ENCODE measurements at places on chromosomes 16 and 17.

GRCh38 chr17:30236766-30237165 is 1.3 kb upstream of the SLC6A4 start:
- DNase-seq = no peak

DNA sequence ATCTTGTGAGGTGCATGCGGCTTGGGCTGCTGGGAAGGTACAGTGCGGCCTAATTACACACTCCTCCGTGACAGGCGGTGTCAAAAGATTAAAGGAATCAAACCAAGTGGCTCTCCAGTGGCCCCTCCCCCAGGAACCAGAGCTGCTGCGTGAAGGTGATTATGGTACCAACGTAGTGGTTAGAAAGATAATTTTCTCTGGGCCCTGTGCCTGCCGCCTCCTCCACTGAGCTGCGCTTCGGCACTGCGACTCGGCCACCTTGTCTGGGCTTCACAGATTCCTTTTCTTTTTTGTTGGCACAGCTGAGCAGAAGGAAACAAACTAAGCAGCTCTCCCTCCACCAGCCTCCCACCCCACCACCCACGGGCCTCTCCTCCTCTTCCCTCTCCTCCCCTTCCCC is 113.2 kb upstream of the SDK2 start:
- no peak for DNase-seq

- no peak for DNase-seq
Measured at GRCh38 chr17:17034026-17034425, 8.2 kb upstream of the MPRIP start.

GRCh38 chr16:9072806-9073341 is 18.6 kb upstream of the HAPSTR1 start:
- peak; percentile 5 for DNase-seq

DNA sequence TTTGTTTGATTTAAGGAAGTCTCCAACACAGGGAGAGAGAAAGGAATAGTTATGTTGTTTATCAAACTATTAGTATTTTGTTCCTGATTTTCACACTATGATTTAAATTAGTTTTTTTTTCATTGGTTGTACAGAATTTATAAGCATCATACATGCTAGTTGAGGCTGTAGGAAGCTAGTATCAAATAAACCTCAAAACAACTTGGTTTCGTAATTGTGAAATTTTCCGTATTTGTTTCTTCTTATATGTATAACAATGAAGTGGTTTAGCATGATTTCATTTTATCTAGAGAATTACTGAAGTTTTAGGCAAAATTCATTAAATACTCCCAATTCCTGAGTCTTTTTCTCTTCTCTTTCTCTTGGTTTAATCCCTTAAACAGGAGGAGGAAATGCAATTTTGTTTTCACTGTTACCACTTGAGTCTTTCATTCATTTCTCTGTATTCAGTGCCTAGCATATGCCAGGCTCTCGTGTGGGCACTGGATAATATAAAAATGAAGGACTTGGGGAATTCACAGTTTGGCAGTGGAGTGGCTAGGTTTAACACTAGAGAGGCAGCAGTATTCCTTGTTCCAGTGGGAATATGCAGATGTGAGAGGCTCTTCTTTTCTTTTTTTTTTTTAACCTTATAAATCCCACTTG is 1.8 kb downstream of the CYLD start:
- no peak for DNase-seq

GRCh38 chr17:80837711-80838110 is 153.9 kb upstream of the CHMP6 start:
- DNase-seq = no peak

- DNase-seq = no peak
Measured at GRCh38 chr17:47004906-47005305, 25.9 kb upstream of the RPRML start.

GRCh38 chr17:63840591-63841349 is 1.7 kb downstream of the SMARCD2 start:
- DNase-seq = no peak

DNA sequence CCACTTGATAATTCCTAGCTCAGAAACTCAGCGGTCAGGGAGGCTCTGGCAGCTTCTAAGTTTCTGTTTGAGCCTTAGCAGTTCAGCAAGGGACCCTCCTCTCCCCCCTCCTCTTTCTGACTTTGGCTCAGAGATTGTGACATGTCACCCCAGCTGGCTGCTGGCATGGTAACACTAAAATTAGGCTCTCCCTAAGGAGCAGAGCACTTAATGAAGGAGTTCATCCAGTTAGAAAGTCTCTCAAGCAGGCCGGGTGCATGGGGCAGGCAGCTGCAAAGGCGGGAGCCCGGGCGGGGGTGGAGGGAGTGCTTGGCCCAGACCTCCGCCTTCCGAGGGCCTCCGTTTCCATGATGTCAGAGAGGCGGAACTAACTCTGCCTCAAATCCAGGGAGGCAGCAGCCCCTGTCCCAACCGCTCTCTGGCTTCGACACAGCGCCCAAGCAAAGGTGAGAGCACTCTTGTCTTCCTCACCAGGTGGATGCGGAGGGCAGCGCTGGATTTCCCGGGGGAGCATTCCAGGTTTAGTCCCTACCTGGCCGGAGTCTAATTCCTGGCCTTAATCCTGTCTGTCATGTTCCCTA is 128.0 kb upstream of the PLCG2 start:
- DNase-seq = no peak
